ENCODE measurements at places on chromosomes 7 and 10. TPM values are rescaled to one million over a fixed set of nuclear protein-coding genes. Genes with fewer than 3 reads are reported as not detected.

The UCN3 gene
- not detected for total RNA-seq

The KIF5B gene
- total RNA-seq = 127 TPM

The NPFFR1 gene
- total RNA-seq = 5.1 TPM

The SUN3 gene
- 0.69 TPM for total RNA-seq

The OR2A1 gene
- not detected for total RNA-seq

The AVPI1 gene
- total RNA-seq = 4.2 TPM

The POM121L12 gene
- total RNA-seq = not detected

The UPK3B gene
- total RNA-seq = 0.23 TPM

The GRM3 gene
- total RNA-seq = 153 TPM

The ZNF804B gene
- total RNA-seq = 8.3 TPM

The SPDYE1 gene
- not detected for total RNA-seq

The PYROXD2 gene
- 6.2 TPM for total RNA-seq

The HGF gene
- 2.5 TPM for total RNA-seq

The TMEM236 gene
- 0.23 TPM for total RNA-seq

The HMX3 gene
- 2.8 TPM for total RNA-seq

The PAX4 gene
- not detected for total RNA-seq

The ZNF117 gene
- total RNA-seq = 38.8 TPM

The ADRA2A gene
- total RNA-seq = 6.0 TPM

The DRGX gene
- total RNA-seq = 0.23 TPM

The CEP55 gene
- 4.6 TPM for total RNA-seq

The LIPF gene
- total RNA-seq = not detected

The HTRA1 gene
- total RNA-seq = 64.1 TPM

The KLHL7 gene
- 81.0 TPM for total RNA-seq

The ZNF25 gene
- total RNA-seq = 67.6 TPM

The ACBD7 gene
- total RNA-seq = 54.2 TPM

The SYT15 gene
- 2.1 TPM for total RNA-seq

The FGFR2 gene
- total RNA-seq = 28.4 TPM

The TMEM229A gene
- 4.6 TPM for total RNA-seq

The HPSE2 gene
- 0.23 TPM for total RNA-seq

All from diencephalon (tissue), 1 donor.